ENCODE measurements at places on chromosomes 12 and 14. TPM values are rescaled to one million over a fixed set of nuclear protein-coding genes. Genes with fewer than 3 reads are reported as not detected.

Gene DLGAP5
- 54.3 TPM for total RNA-seq

Gene B3GNT4
- 0.47 TPM for total RNA-seq

Gene SLC25A47
- total RNA-seq: not detected

Gene ZBTB42
- total RNA-seq: 13.9 TPM

Gene KRT85
- total RNA-seq: not detected

GRCh38 chr14:64137657-64138290, 156.4 kb downstream of the ESR2 start:
- DNase-seq: no peak

DNA sequence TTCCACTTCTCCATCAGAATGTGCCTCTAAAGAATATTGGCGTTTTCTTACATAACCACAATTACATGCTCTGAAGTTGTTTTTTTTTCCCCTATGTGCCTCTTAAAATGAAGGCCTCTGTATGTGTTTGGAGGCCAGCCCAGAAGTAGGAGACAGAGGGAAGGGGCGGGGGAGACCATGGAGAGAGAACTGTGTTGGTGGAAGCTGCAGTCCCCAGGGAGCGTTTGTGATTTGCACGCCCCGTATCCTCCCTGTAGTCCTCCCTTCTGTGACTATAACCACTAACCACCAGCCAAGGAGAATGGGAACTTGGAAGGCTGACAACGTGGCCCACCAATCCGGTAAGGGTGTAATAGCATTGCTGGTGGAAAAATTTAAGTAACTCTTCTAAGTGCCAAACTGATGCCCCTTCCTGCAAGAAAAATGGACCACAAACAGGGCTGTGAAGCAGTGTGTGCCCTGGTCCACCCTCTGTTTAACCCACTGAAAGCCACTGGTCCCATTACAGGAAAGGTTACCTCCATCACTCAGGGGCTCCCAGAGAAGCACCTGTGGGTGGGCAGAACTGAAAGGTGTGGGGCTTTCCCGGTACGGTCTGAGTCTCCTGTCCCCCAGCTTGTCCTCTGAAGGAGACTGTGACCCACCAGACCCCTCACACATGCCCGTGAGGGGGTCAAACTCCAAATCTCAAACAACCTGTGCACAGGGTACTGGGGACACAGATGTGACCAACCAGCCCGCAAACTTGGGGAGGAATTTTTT, 36.8 kb downstream of the CCDC88C start:
- DNase-seq: no peak

DNA sequence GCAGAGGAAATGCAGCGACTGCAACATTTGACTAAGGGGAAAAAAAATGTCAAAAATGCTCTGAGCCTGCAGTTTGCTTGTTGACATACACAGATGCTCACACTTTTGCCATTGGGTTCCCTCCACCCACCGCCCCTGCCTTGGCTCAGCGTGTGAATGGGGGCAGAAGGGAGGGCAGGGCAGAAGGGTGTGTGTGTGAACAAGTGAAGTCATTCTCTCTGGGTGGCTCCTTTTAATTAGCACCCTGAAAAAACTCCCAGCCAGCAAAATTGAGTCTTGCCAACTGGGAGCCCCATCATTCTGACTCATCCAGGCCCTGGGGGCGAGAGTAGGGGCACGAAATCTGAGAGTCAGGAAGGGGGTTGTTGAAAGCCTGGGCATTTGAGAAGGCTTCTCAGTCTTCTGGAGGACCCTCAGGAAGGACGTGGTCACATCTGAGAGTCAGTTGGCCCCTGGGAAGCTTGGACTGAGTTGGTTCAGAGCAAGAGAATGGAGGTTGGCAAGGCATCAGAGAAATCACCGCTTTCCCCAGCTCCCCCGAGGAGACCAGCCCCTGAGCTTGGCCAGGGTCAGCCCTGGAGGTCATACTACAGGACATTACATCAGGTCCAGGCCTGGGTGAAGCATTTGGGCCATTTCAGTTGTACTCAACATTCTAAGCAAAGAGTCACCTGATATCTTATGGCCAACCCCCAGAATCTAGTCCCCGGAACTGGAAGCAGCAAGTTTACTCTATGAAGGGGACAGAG, 22.7 kb upstream of the KRT78 start:
- peak; percentile 54 for DNase-seq
